ENCODE measurements at places on chromosomes 7 and 10.

GRCh38 chr7:131995324-131995723, 438.9 kb upstream of the PODXL start:
- DNase-seq: no peak

- no peak for DNase-seq
Measured at GRCh38 chr10:44424957-44425356, 40.1 kb upstream of the CXCL12 start.

- no peak for DNase-seq
Measured at GRCh38 chr10:51985336-51985735, 285.9 kb upstream of the CSTF2T start.

- DNase-seq: no peak
Measured at GRCh38 chr7:28986765-28987110, 28.6 kb upstream of the TRIL start.

DNA sequence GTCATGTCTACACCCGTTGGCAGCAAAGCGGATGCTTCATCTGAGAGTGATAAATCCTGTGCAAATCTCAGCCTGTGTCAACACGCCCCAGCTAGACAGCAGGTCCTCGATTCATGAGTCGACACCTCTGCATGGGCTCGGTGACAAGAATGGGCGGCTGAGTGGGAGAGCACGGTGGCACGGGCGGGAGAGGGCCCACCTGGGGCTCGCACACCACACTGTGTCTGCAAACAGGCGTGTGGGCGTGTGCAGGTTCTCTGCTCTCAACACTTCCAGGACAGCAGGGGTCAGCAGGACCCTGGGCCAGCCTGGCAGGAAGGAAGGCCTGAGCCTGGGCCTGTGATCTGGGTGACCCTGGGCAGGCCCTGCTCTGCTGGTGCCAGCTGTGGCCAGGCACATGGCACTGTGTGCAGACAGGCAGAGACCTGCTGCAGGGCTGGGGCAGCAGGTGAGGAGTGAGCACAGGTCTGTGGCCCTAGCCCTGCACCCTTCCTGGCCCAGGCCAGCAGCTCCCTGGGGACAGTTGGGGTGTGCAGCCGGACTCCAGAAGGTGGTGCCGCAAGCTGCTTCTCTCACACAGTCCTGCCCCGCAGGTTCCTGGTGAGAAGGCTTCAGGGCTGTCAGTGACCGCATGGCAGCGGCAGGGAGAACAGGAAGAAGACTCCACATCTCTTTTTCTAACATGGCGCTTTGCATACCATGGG, 216.4 kb downstream of the ELFN1 start:
- no peak for DNase-seq

DNA sequence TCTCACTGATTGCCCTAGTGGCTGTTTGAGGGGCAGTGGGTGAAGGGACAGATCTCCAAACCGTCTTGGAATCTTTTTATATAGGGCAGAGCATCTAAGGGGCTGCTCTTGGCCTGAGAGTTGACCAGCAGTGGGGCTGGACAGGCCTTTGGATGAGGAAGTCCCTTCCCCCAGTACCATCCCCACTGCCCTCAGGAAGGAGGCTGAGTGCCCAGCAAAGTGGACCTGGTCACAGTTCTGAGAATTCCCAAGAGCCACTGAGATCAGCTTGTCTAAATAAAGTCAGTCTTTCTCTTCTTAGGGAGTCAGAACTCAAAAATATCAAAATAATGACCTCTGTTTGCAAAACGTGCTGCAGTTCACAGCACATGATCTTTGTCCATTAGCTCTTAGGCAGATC, 5.6 kb downstream of the GDF10 start:
- no peak for DNase-seq

Measured in BE2C (cell line).